ENCODE measurements at places on chromosomes 12 and 14.
A peak's percentile ranks its signal among the peaks of the same experiment; 100 is the strongest.

DNA sequence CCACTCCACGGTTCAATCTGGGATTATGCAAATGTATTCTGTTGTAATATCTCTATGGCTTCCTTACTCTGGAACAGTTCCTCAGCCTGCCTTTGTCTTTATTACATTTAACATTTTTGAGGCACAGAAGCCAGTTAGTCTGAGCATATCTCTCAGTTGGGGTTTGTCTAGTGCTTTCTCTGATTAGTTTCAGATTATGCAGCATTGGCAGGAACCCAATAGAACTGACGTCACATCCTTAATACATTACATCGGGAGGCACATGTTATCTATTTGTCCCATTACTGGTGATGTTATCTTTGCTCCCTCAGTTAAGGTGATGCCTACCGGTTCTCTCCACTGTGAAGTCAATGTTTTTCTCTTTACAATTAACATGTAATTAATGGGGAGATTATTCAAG, 62.4 kb downstream of the PPM1A start:
- no peak for DNase-seq

- no peak for DNase-seq
These were observed 285.0 kb upstream of the RGS6 start for GRCh38 chr14:71647086-71647784.

- peak; percentile 44 for DNase-seq
These were observed 76.9 kb upstream of the PSMA6 start for GRCh38 chr14:35215110-35215813.

DNA sequence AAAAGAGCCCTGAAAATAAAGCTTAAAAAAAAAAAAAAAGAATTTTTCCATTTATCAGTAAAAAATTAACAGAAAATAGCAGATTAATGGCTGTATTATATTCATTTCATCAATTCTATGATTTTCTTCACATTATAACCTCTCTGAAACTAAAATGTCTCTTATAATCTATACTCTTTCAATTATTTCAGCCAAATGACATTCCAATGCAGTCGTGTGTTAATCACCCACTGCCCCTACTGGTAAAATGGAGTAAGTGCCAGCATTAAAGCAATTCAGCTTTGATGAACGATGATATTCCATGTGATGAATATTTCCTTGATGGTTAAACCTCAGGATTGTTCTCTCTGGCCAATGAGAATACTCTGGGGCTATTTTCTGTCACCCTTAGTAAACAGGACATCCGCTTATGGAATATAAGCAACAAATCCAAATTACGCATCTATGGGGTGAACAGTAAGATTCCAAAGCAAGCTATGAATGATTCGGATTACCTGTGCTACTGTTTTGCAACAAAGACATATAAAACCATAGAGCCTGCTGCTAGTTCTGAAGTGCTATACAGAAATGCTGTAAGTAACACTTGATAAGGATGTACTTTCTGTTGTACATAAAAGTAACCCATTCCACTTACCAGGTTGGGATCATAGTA, 20.3 kb upstream of the SYCP3 start:
- DNase-seq, result peak; percentile 58

Data from CD4-positive, alpha-beta T cell treated with Interleukin-17A for 1 hour (primary cell).